ENCODE measurements at places on chromosomes 11 and 22.

- no peak for ATAC-seq
Observed at GRCh38 chr11:12808519-12808918, 134.3 kb downstream of the TEAD1 start.

- ATAC-seq = no peak
Observed at GRCh38 chr11:19472679-19473078, 231.9 kb upstream of the E2F8 start.

GRCh38 chr11:3000032-3000961 is 8.2 kb upstream of the NAP1L4 start:
- ATAC-seq = no peak

DNA sequence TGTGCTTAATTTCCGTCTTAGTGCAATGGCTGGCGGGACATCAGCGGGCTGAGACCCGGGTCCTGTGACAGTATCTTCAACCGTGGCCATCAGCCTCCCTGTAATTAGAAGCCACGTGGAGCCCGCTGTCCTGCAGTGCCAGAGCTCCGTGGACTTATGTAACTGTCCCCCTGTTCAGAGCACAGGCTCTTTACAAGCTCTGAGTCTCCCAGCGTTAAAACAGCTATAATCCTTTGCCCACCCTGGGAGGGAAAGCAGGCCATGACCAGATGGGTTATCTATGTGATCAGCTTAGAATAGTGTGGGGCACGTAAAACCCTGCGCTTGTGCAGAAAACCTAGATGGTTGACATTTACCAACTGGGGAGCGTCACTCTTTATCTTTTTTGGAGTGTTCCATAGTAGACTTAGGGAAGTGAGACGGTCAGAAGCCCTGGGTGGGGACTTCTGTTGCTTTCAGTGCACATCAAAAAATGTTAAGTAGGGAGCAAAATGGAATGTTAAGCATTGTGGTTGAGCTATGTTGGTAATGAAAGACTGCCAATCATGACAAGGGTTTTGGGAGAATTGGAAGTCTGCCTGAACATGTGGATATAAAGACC is 103.5 kb upstream of the CADM1 start:
- ATAC-seq = no peak

GRCh38 chr11:57763568-57763967 is 2.0 kb downstream of the CTNND1 start:
- ATAC-seq = no peak

GRCh38 chr22:32661296-32661695 is 140.2 kb upstream of the TIMP3 start:
- ATAC-seq = no peak

- ATAC-seq = no peak
Observed at GRCh38 chr22:43860831-43861230, 1.5 kb downstream of the SULT4A1 start.

DNA sequence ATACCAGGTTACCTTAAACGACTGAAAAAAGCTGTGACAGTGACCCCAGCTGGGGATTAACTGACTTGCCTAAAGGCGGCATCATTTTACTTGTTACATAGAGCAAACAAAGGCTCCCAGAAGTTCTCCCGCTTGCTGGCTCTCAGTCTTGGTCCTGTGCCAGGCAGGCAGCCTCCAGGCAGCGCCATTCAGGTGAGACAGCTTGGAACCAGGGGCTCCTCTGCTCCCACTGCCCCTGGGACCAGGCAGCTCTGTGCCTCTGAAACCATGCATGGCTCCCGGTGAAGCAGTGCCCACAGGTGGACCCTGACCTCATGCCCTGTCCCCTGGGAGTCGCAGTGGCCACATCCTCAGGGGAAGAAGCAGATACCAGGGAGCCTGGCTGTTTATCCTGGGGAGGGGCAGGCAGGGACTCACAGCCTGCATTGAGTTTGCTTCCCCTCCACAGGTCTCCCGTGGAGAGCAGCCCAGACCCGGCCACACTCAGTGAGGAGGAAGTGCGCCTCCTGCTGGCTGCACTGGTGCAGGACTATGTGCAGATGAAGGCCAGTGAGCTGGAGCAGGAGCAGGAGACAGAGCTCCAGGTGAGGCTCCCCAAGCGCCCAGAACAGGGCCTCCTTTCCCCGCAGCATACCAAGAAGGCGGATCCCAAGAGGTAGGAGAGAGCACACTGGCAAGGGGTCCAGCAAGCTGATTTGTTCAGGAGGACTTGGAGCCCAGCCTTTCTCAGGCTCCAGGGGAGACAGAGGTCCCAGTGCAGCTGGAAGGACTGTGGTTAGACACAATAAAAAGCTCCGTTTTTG is 15.6 kb upstream of the CYP2R1 start:
- ATAC-seq = peak; percentile 66

- ATAC-seq = no peak
Observed at GRCh38 chr22:48592488-48592887, 1235.2 kb downstream of the BRD1 start.

GRCh38 chr11:66691311-66691980 is 13.8 kb upstream of the RBM4B start:
- ATAC-seq = no peak

DNA sequence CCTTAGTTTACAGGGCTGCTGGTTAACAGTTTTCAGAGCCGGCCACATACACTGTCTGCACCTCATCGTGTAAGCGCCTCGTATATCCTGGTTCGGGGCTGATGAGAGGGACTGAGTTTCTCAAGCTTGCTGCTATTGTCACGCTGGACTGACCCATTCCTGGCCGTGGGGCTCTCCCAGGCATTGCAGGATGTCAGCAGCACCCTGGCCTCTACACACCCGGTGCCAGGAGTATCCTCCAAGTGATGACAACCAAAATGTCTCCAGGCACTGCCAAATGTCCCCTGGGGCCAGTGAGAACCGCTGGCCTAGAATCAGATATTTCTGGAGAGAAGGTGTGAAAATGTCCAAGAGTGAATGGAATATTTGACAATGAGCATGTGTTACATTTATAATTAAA is 82.8 kb downstream of the ST3GAL4 start:
- no peak for ATAC-seq

GRCh38 chr11:61832207-61832606 is 4.1 kb downstream of the FADS2 start:
- ATAC-seq = no peak

DNA sequence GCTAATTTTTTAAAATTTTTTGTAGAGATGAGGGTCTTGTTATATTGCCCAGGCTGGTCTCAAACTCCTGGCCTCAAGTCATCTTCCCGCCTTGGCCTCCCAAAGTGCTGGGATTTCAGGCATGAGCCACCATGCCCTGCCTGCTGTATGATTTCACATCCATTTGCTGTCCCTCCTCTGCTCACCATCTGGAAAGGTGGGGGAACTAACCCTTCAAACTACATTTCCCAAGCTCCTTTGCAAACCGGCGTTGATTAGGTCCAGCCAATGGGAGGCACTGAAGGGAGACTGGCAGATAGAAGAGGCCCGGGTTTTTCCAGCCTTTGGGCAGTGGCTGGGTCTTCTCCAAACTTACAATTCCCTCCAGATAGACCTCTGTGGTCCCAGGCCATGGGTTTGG is 19.3 kb downstream of the RFPL1 start:
- peak; percentile 85 for ATAC-seq

- ATAC-seq = no peak
Observed at GRCh38 chr11:17533778-17534415, 10.3 kb downstream of the USH1C start.

DNA sequence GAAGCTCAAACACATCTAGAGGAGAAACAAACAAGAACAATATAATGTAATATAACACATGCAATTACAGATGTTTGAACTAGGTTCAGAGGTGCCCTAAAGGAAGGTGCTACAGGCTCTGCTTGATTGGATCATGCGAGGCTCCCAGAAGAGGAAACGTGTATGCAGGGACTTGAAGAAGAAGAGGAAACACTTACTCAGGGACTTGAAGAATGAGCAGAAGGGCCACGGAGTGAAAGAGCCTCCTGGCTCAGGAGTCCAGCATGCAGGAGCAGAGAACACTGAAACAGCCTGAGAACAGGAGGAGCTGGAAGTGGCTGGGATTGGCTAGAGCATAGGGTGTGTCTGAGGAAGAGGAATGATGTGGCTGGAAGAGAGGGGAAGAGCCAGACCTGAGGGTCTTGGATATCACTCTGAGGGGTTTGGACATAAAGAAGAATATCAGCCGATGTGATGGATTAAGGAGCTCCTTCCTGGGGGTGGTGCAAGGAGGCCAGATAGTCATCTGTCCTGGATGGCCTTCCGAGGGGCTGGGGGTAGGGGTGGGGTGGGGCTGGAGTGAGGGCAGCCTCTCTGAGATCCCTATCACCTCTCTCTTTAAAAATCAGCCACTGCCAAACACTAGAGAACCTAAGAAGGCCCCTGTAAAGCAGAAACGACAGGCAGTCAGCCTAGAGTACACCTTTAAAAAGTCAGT is 16.8 kb downstream of the FZD4 start:
- no peak for ATAC-seq

DNA sequence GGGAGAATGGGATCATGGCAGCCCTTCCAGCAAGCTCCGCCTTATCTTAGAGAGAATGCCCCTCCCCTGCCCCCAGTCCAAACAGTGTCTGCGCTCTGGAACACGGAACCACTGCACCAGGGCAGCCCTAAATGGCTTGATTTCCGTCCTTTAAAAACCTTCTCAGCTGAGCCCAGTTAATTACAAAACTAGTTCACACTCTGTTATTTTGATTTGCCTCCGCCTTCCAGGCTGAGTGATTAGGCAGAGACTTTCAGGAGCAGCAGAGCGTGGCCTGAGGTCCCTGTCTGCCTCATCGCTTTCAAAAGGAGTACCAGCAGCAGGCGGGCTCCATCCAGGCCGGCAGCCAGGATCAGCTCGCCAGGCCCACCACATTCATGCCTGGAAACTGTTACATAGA is 313.0 kb downstream of the BRD1 start:
- ATAC-seq = peak; percentile 51

DNA sequence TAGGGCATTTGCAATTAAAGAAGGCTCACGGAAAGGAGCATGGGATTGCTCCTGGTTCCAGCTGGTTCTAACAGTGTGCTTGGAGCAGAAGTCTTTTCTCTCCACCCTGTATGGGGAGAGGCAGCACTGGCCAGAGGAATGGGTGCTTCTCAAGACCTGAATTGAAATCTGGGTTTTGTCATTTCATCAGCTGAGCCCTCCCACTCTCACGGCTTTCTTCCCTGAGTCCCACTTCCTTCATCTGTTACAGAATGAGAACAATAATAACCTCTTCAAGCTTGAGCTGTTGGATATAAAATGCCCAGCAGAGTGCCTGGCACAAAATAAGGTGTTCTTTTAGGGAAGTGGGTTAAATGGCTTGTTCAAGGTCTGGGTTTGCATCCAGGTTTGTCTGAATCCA is 17.2 kb downstream of the CNTF start:
- no peak for ATAC-seq

- ATAC-seq = peak; percentile 51
Observed at GRCh38 chr11:67345920-67346819, 7.2 kb downstream of the POLD4 start.

DNA sequence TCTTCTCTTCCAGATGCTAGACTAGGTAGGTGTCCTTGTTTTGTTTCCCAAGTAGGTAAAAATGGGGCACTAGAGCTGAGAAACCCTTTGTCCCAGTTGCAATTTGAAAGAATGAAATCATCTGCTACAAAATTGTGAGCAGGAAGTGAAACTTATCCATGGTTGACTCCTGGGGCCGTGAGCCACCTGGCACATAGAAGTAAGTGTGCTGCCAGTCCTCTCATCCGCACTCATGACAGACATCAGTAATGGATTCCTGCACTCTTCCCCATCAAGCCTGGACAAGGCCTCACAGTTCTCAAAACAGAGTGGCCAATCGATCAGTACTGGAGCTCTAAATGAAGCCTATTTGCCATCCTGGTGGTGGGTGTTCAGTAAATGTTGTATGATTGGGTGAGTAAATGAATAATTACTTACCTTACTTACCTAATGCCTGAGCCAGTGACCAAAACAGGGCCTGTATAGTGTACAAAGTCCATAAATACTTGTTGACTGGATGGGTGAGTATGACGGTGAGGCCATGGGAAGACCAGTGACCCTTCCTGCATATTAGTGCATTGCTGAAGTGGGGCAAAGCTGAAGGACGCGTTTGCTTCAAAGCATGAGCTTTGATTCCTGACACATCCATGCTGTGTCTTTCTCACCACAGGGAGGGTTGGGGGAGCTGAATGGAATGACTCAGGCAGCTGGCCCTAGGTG is 68.9 kb upstream of the HEPHL1 start:
- ATAC-seq = no peak

DNA sequence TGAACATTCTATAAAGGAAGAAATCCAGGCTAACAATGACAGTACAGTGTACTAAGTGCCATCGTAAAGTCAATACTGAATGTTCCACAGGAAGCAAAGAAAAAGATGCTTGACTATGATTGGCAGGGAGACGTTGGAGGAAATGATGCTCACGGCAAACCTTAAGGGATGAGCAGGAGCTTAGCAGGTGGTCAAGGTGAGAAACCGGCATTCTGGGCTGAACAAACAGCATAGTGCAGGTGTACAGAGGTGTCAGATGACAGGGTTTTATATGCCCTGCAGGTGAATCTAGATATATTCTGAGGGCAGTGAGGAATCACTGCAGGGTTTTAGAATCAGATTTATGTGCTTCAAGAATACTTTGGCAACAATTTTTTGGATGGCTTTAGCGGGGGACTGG is 85.3 kb upstream of the HEPHL1 start:
- no peak for ATAC-seq

- no peak for ATAC-seq
Observed at GRCh38 chr22:21101877-21102638, 56.3 kb downstream of the LRRC74B start.

GRCh38 chr11:101063706-101064105 is 65.9 kb downstream of the PGR start:
- no peak for ATAC-seq

DNA sequence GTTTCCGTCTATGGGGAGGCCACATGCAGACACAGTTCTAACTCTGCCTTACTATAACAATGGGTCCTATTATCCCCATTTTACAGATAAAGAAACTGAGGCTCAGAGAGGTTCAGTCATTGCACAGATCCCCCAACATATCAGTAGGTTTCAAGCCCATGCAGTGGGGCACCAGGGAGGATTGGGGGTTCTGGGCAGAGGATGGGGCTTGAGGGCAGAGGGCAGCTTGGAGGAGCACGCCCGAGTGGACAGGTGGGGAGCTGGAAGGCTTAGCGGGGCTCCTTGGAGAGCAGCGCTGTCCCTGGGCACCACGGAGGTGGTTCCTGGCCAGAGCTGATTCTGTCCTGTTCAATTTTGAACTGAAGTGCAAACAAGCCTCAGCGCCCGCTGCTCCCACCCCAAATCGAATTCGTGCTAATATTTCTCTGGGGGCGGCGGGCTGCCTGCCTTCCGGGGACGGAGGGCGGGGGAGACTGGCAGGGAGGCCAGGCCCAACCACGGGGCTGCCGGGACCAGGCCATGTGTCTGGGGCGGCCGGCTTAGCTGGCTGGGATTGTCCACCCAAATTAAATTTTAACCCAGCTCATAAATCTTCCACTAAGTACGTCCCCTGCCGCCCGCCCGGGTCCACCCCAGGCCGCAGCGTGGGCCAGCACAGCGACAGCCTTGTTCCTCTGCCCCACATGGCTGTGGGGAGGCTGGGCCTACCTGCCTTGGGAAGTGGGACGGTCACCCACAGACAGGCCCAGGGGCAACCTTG is 49.4 kb downstream of the FLRT1 start:
- no peak for ATAC-seq

DNA sequence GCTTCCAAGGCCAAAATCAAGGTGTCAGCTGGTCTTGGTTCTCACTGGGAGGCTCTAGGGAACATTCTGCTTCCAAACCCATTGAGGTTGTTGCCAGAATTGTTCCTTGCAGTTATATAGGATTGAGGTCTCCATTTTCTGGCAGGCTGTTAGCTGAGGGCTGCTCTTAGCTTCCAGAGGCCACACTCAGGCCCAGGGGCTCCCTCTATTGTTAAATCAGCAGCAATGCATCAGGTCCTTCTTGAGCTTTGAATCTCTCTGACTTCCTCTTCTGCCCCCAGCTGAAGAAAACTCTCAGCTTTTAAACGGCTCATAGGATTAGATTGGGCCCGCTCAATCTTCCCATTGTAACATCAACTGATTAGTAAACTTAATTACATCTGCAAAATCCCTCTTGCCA is 39.3 kb upstream of the BSX start:
- peak; percentile 75 for ATAC-seq

Data from stimulated activated memory B cell treated with anti-CD40 and anti-IgM and Interleukin-4, amounts not matched to agents 10 μg/mL and 1 μg/mL and 100 μg/mL, for 72 hours (primary cell).